ENCODE measurements at places on chromosomes 12 and 14.

DNA sequence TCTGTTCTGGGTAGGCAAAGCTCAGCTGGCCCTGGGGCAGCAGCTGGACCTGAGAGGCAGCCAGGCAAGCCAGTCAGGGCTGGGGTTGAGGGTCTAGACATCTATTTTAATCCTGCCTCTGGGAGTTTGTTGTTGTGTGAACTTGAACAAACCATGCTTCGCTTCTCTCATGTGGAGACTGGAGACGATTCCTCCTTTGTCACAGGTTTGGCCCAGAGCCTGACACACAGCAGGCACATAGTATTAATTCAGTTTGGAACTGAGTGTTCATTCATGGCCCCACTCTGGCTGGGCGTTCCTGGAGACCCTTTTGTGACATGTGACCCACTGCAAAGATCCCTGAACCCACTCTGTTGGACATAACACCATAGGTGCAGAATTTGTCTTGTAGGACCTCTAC is 39.3 kb downstream of the NGB start:
- H3K27me3 ChIP-seq, result no peaks in the 10 kb centered on the region
- H3K27ac ChIP-seq, result no peak overlapping the region
- no peaks in the 10 kb centered on the region for H3K4me1 ChIP-seq
- no peaks in the 10 kb centered on the region for H3K36me3 ChIP-seq
- H3K4me3 ChIP-seq, result no peak overlapping the region

DNA sequence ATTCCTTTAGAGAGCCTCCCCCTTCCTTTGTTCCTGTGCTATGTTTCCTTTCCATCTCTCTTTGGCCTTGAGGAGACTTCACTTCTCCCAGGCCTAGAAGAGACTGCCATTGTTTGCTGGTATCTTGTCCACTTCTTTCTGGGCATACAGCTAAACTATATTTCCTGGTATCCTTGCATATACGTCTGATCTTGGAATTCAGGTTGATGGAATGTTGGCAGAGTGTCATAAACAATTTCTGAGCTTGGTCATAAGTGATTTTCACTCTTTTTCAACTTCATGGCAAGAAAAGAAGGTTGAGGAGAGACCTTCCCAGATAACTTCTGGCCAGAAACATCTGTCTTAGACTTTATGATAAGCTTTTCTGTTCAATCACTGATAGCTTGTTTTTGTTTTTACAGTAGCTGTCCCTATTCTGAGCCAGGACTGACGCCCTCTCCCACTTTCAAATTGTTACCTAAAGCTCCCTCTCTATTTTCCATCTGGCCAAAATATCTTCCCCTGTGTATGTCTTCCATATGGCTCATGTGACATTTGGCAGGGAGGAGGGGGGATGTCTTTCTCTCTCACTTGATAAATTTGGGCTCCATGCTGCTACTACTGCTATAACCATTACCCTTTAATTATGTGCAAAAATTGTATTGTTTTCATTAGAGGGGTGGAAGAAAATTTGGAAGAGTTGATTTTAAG is 457.0 kb downstream of the ADAMTS20 start:
- H3K36me3 ChIP-seq, result no peaks in the 10 kb centered on the region
- H3K27ac ChIP-seq, result no peak overlapping the region
- H3K4me3 ChIP-seq, result no peak overlapping the region
- H3K27me3 ChIP-seq, result no peaks in the 10 kb centered on the region
- H3K4me1 ChIP-seq, result peaks cover 4% of the 10 kb centered on the region

DNA sequence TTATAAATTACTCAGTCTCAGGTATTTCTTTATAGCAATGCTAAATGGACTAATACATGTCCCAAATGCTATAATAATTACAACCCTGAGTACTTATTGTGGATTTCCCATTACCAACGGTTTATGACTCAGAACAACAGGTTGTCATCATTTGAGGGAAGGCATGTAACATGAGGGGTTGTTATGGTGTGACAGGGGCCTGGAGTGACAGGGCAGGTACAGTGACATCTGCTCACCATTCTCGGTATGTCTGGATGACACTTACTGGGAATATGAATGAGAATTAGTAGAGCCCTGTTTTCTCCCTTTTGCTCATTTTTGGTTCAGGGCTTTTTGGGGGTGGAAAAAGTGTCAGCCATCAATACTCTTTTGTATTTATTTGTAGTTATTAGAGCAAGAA is 36.2 kb upstream of the FERMT2 start:
- H3K27me3 ChIP-seq, result no peaks in the 10 kb centered on the region
- DNase-seq, result no peak
- no peak overlapping the region for H3K4me3 ChIP-seq
- no peaks in the 10 kb centered on the region for H3K36me3 ChIP-seq
- no peaks in the 10 kb centered on the region for H3K4me1 ChIP-seq

DNA sequence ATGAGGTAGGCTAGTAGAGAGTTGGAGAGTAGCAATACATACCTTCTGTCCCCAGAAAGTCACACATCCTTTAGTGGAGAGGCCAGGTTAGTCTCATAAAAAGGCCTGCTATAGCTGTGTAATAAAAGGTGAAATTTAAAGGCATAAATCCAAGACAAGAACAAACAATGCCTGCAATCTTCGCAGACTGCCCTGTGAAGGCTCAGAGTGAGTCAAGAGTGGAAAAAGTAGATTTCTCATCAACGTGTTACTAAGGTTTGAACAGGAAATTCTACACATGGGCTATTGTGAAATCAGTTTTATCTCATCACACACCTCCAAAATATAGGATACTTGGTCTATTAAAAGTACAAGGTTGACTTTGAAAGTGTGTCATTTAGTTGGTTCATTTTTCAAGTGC is at the start of gene KLRC1:
Gene KLRC1 (minus strand): TSS at position 222 of the 400 bp plus-strand sequence. CDS start 2,221 bp downstream, outside the sequence.
- H3K36me3 ChIP-seq, result no peaks in the 10 kb centered on the region
- no peak within 1 kb of the TSS for H3K27ac ChIP-seq
- H3K4me3 ChIP-seq, result no peak within 1 kb of the TSS

GRCh38 chr12:52082988-52083637 is 3.6 kb downstream of the SMIM41 start:
- no peak for DNase-seq
- H3K27ac ChIP-seq, result no peak overlapping the region
- H3K36me3 ChIP-seq, result no peaks in the 10 kb centered on the region
- H3K4me3 ChIP-seq, result no peak overlapping the region
- H3K27me3 ChIP-seq, result no peaks in the 10 kb centered on the region
- H3K4me1 ChIP-seq, result no peaks in the 10 kb centered on the region

DNA sequence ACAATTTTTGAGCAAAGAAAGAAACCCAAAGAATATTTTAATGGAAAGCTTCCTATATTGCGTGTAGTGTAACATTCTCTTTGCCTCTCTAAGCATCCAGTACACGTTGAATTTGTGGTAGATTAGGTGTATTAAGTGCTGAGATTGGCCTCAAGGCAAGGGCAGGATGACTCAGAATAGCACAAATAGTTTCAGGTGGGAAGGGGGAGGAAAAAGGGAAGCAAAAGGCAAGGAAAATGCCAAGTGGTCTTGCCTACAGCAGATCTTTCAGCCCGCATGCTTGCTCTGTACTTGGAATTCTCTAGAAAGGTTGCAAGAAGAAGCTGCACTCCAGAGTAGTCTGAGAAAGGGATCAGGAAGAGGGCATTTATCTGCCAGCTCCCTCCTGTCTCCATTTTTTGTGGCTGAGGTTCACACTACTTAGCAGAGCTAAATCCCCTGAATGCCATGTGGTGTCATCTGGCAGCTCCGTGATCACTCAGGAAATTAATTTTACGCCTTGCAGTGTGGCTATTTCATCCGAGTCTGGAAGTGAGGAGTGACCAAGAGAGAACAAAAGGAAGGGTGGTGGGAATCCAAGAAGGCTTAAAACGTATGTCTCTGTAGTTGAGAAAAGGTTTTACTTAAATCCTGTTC is 28.5 kb downstream of the CDKN1B start:
- H3K4me1 ChIP-seq, result no peaks in the 10 kb centered on the region
- H3K4me3 ChIP-seq, result no peak overlapping the region
- no peak overlapping the region for H3K27ac ChIP-seq
- no peaks in the 10 kb centered on the region for H3K36me3 ChIP-seq
- no peaks in the 10 kb centered on the region for H3K27me3 ChIP-seq

GRCh38 chr14:29035134-29035533 is 268.5 kb downstream of the FOXG1 start:
- DNase-seq, result no peak
- no peaks in the 10 kb centered on the region for H3K4me1 ChIP-seq
- no peak overlapping the region for H3K27ac ChIP-seq
- no peak overlapping the region for H3K4me3 ChIP-seq
- H3K36me3 ChIP-seq, result no peaks in the 10 kb centered on the region
- peaks cover 17% of the 10 kb centered on the region for H3K27me3 ChIP-seq

- H3K4me1 ChIP-seq, result no peaks in the 10 kb centered on the region
- DNase-seq, result no peak
- no peaks in the 10 kb centered on the region for H3K27me3 ChIP-seq
- no peak overlapping the region for H3K4me3 ChIP-seq
Measured at GRCh38 chr14:79645753-79646362, 565.4 kb downstream of the DIO2 start.

DNA sequence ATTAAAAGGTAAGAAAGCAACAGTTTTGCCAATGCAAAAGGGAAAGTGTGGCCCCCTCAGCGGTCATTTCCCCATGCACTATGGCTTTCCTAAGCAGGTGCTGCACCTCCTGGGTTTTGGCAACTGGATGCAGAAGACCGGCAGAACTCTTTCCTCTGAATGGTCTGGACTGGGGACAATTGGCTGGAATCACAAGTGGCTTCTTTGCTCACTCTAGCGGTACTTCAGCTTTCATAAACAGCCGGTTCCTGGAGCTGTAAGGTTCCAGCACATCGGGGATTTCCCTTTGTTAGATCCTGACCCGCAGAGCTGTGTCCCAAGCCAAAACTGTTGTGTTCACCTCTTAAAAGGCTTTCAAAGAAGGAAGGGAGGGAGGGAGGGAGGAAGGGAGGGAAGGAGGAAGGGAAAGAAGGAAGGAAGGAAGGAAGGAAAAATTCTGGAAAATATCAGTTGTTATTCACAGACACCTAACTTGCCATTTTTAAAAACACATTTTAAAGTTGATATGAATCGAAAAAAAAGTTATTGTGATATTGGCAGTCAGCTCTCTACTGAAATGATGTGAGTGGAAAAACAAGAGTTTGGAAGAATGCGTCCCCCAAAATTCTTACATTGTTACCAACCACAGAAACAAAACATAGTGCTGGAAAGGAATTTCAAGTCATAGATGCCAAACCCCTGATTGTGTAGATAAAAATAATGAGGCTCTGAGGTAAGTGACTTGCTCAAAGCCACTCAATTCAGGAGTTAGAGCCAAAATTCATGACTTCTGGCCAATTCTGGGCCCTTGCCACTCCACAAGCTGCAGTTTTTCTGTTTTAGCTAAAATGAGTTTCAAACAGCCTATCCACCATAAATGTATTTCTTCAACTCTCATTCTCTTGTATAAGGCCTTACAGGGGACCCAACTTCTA is 220.6 kb upstream of the HMGA2 start:
- H3K27me3 ChIP-seq, result no peaks in the 10 kb centered on the region
- H3K4me3 ChIP-seq, result peak overlapping the region; percentile 35
- peaks cover 16% of the 10 kb centered on the region for H3K36me3 ChIP-seq

- H3K27me3 ChIP-seq, result no peaks in the 10 kb centered on the region
- no peak overlapping the region for H3K27ac ChIP-seq
Measured at GRCh38 chr14:64940336-64940910, 2.1 kb downstream of the GPX2 start.

DNA sequence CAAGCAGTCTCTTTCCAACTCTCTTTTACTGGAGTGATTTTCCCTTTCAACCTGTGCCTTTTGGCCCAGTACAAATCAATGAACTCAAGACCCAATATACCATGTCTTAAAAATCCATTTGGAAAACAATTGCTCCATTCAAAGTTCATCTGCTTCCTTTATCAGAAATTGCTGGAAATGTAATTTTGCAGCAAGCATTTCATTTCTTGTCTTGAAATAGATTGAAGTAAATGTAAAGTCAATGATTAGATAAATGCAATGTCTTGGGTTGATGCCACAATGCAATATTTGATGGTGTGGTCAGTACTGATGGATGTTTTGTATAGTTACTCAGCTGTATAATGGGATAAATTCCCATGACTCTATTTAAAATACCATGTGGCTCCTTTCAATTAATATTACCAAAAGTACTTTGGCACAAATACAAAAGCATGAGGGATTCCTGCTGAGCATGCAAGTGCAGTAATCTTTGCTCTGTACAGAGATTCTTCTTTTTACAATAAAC is 707.7 kb upstream of the NOVA1 start:
- no peak overlapping the region for H3K27ac ChIP-seq
- H3K36me3 ChIP-seq, result no peaks in the 10 kb centered on the region
- H3K27me3 ChIP-seq, result no peaks in the 10 kb centered on the region
- H3K4me1 ChIP-seq, result no peaks in the 10 kb centered on the region
- no peak for DNase-seq
- no peak overlapping the region for H3K4me3 ChIP-seq

GRCh38 chr12:53988541-53989226 is 3.7 kb downstream of the HOXC10 start:
- no peaks in the 10 kb centered on the region for H3K36me3 ChIP-seq
- H3K4me1 ChIP-seq, result peaks cover 6% of the 10 kb centered on the region
- H3K27ac ChIP-seq, result no peak overlapping the region

DNA sequence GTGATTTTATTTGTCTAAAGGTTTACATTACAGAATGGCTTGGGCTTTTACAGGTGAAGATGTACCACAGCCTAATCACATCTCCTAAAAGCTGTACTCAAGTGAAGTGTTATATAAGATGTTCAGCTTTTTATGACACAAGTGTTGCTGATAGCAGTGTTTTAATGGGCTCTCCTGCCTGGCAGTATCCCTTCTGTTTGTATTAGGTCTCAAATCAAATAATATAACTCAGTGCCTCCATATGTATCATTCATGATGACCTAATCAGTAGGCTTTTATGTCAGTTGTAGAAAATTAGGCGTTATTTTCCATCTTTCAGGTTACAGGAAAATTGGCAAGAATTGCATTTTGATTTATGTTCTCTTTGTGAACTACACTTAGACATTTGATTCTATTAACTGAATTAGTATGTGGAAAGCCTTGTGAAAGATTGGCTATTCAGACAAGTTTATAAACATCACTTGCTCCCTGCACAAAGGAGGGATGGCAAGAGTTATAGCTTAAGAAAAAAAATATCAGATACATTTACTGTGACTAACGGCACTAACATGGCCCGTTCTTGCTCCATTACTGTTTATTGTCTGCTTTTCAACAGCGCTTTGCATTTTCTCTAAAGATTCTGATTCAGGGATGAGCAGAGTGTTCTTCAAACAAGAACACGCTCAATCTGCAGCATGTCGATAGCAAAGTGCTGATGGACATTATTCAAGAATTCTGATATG is 143.7 kb upstream of the DIO2 start:
- H3K36me3 ChIP-seq, result no peaks in the 10 kb centered on the region
- H3K27me3 ChIP-seq, result no peaks in the 10 kb centered on the region
- no peak overlapping the region for H3K4me3 ChIP-seq
- no peak for DNase-seq
- H3K27ac ChIP-seq, result no peak overlapping the region
- H3K4me1 ChIP-seq, result no peaks in the 10 kb centered on the region

DNA sequence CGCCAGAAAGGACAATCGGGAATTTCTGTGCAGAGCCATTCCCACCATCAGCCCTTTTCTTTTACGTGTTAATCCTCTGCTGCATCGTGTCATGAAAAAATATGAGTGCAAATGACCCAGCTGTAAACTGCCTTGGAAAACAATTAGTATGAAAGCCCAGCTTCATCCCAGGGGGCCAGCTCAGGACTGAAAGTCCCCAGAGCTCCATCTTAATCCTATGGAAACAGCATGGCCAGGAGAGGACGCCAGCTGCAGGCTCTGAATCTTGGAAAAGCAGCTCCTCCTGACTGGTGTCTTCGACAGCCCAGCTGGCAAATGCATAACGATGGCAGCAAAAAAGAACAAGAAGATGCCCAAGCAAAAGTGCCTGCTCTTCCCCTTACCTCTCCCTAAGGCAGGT is 191.5 kb downstream of the NTF3 start:
- H3K36me3 ChIP-seq, result no peaks in the 10 kb centered on the region
- no peak for DNase-seq
- H3K4me3 ChIP-seq, result no peak overlapping the region
- H3K4me1 ChIP-seq, result no peaks in the 10 kb centered on the region

GRCh38 chr12:120356567-120357030 is 12.4 kb downstream of the MSI1 start:
- H3K4me1 ChIP-seq, result no peaks in the 10 kb centered on the region
- no peaks in the 10 kb centered on the region for H3K27me3 ChIP-seq
- DNase-seq, result peak; percentile 85
- no peaks in the 10 kb centered on the region for H3K36me3 ChIP-seq
- no peak overlapping the region for H3K27ac ChIP-seq
